Memory B cell (primary cell): ENCODE measurements at places on chromosomes 16 and 17.

GRCh38 chr17:82399601-82400101, 18.5 kb upstream of the HEXD start:
- no peak for DNase-seq
- H3K4me3 ChIP-seq, result no peak overlapping the region
- peaks cover 5% of the 10 kb centered on the region for H3K4me1 ChIP-seq
- no peaks in the 10 kb centered on the region for H3K27me3 ChIP-seq
- H3K36me3 ChIP-seq, result peaks cover 19% of the 10 kb centered on the region

GRCh38 chr17:67569873-67570272, 147.9 kb upstream of the NOL11 start:
- peaks cover 28% of the 10 kb centered on the region for H3K4me1 ChIP-seq
- H3K27ac ChIP-seq, result no peak overlapping the region
- peaks cover 9% of the 10 kb centered on the region for H3K27me3 ChIP-seq
- peaks cover 7% of the 10 kb centered on the region for H3K36me3 ChIP-seq

GRCh38 chr17:79970576-79971068, 65.0 kb downstream of the TBC1D16 start:
- H3K27me3 ChIP-seq, result peaks cover 3% of the 10 kb centered on the region
- peaks cover 23% of the 10 kb centered on the region for H3K4me1 ChIP-seq
- no peak overlapping the region for H3K27ac ChIP-seq
- peak; percentile 53 for DNase-seq

DNA sequence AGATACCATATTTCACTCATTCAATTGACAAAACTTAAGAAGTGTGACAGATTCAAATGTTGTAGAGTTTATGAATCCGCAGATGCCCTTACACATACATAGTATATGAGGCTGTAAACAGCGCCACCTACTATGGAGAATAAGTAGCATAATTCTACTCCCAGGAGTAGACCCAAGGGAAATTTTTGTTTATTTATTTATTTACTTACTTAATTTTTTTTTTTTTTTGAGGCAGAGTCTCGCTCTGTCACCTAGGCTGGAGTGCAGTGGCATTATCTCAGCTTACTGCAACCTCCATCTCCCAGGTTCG, 35.5 kb downstream of the GAN start:
- no peak overlapping the region for H3K27ac ChIP-seq
- no peak for DNase-seq
- no peaks in the 10 kb centered on the region for H3K4me1 ChIP-seq
- H3K27me3 ChIP-seq, result no peaks in the 10 kb centered on the region
- peaks cover 23% of the 10 kb centered on the region for H3K36me3 ChIP-seq

- peaks cover 6% of the 10 kb centered on the region for H3K4me1 ChIP-seq
- DNase-seq, result no peak
- H3K27me3 ChIP-seq, result no peaks in the 10 kb centered on the region
- H3K36me3 ChIP-seq, result peaks cover 67% of the 10 kb centered on the region
- H3K4me3 ChIP-seq, result no peak overlapping the region
Measured at GRCh38 chr16:56382901-56383355, 42.4 kb downstream of the AMFR start.

GRCh38 chr16:35431829-35432663, 1972.6 kb downstream of the TP53TG3F start:
- no peaks in the 10 kb centered on the region for H3K27me3 ChIP-seq
- DNase-seq, result no peak
- no peak overlapping the region for H3K27ac ChIP-seq

- H3K27ac ChIP-seq, result no peak overlapping the region
- no peaks in the 10 kb centered on the region for H3K27me3 ChIP-seq
- H3K4me3 ChIP-seq, result no peak overlapping the region
- DNase-seq, result no peak
Measured at GRCh38 chr16:23615805-23616204, 19.7 kb upstream of the NDUFAB1 start.

- H3K27ac ChIP-seq, result no peak overlapping the region
- H3K27me3 ChIP-seq, result no peaks in the 10 kb centered on the region
- no peaks in the 10 kb centered on the region for H3K36me3 ChIP-seq
- no peak for DNase-seq
- no peaks in the 10 kb centered on the region for H3K4me1 ChIP-seq
- no peak overlapping the region for H3K4me3 ChIP-seq
Measured at GRCh38 chr16:53559270-53559951, 56.4 kb upstream of the AKTIP start.

DNA sequence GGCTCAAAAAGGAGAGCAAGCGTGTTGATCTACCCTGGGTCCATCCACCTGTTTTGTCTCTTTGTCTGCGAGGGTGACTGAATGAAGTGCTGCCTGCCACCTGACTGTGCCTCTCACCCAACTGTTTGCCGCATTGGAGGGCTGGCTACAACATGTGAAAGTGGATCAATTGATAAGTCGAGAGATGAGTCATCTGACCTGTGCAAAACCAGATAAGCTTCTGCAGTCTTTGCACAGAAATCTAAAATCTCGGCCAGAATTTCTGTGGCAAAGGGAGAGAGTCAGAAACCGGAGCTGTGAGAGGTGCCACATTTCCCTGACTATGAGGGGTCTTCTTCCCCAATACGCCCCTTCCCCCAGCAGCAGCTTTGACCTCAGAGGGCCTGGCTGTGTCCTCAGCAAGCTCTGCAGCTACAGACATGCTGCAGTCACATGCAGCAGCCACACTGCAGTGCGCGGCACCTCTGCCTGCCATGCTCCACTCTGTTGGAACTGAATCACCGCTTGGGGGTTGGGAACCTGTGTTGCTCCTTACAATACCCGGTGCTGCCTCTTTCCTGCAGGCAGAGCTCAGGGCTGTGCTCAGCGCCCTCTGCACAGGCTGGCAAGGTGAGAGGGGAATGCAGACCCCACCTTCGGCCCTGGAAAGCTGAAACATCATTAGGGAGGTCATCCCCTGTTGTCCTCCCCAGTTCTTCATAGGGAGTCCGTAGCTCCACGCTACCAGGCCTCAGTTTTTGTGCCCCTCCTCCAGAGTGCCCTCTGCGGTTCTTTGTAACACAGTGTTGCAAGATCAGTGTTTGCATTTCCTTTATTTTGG, 16.2 kb upstream of the HAS3 start:
- H3K36me3 ChIP-seq, result peaks cover 13% of the 10 kb centered on the region
- no peak for DNase-seq
- no peaks in the 10 kb centered on the region for H3K4me1 ChIP-seq
- H3K4me3 ChIP-seq, result no peak overlapping the region

DNA sequence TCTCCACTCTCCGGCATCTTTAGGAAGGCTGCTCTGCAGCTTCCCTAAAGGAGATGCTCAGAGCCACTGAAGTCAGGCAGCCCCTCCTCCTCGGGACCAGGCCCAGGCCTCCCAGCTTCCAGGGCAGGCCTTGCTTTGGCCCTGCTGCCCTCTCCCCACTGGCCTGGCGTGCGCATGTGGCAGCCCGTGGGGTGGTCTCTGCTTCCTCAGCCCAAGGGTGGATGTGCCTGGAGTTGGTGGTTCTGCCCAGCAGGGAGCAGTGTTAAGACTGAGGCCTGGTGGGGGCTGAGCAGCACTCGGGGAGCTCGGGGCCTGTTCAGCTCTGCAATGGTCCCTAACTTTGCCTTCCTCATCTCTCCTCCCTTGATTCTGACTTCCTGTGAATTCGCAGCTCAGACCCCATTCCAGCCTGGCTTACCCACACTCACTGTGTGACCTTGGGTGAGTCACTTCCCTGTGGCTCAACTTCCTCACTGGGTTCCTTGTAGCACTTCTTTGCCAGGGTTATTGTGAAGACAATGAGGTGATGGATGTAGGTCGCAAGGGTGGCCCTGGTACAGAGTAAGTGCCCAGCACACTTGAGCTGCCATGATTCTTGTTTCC, 63.2 kb downstream of the NKD1 start:
- H3K4me3 ChIP-seq, result no peak overlapping the region
- H3K36me3 ChIP-seq, result no peaks in the 10 kb centered on the region
- H3K27me3 ChIP-seq, result peaks cover 10% of the 10 kb centered on the region
- no peak overlapping the region for H3K27ac ChIP-seq

DNA sequence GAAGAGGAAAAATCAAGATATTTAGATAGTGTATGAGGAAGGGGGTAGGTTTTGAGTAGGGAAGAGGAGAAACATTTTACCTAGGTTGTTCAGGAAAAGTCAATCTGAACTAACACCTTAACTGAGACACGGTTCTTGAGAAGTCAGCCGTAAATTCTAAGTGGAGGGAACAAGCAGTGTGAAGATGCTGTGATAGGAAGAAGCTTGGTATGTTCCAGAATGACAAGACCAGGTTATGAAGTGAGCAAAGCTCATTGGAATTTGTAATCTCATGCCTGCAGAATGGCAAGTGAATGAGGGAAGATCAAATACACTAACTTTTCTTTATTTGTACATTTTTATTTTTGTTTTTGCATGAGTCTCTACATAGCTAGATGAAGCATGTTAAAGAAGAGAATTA, 307.6 kb downstream of the ZFHX3 start:
- no peak overlapping the region for H3K4me3 ChIP-seq
- H3K27ac ChIP-seq, result no peak overlapping the region
- no peak for DNase-seq
- no peaks in the 10 kb centered on the region for H3K4me1 ChIP-seq
- H3K36me3 ChIP-seq, result no peaks in the 10 kb centered on the region
- no peaks in the 10 kb centered on the region for H3K27me3 ChIP-seq

DNA sequence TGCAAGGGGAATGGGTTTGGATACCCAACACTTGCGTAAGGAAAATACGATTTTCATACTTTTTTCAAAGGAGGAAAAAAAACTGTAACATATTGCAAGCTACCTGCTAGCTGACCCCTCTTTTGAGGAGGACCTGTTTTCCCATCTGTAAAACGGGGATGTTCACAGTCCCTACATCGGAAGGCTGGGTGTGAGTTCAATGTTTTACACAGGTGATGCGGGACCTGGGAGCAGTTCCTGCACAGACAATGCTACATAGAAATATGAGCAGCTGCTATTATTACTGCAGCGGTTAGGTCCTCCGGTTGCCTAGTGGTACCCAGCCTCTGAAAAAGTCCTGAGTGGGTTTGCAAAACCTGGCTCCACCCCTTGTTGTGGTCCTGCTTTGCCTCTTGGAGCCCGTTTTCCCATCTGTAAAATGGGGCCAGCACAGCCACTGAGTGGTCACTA, 3.5 kb downstream of the SOCS1 start:
- H3K27ac ChIP-seq, result peak overlapping the region; percentile 75
- H3K4me3 ChIP-seq, result no peak overlapping the region
- no peak for DNase-seq
- H3K27me3 ChIP-seq, result no peaks in the 10 kb centered on the region
- peaks cover 2% of the 10 kb centered on the region for H3K36me3 ChIP-seq
- peaks cover 21% of the 10 kb centered on the region for H3K4me1 ChIP-seq

GRCh38 chr17:44970136-44970741, 2.1 kb upstream of the C1QL1 start:
- peaks cover 23% of the 10 kb centered on the region for H3K4me1 ChIP-seq
- DNase-seq, result no peak
- no peak overlapping the region for H3K27ac ChIP-seq
- H3K4me3 ChIP-seq, result peak overlapping the region; percentile 67
- peaks cover 26% of the 10 kb centered on the region for H3K27me3 ChIP-seq

DNA sequence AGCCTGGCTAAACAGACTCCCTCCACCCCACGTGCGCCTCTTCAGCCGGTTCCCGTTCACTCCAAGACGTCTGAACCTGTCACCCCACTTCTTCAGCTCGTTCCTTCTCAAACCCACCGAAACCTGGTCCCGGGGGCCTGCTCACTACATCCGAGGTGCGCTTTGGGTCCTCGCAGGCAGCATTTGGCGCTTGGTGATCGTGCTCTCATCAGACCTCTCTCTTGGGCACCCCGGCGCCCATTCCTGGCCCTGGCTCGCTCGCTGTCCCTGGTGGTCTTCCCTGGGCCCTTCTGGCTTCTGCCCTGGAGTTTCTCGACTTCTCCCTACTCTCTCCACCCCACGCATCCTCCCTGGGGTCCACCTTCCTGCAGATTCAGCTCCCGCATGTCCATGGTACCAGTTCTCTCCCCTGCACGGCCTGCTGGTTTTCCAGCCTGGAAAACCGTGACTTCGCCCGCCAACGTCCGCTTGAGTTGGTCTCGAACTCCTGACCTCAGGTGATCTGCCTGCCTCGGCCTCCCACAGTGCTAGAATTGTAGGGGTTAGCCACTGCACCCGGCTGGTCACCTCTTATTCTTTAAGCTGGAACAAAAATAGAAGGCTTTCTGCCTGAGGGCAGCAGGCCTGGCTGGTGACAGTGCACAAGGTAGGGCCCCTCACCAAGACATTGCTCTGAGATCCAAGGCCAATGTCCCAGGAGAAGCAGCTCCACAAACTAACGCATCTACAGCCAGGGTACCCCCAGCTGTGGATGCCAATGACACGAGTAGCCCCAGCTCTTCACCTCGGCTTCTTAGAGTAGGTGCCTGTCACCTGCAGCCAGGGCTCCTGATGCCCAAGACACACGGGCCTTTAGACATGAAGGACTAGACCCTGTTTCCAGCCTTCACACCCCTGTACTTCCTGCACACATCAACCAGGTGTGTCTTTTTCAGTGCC, 1.1 kb upstream of the MEAK7 start:
- H3K4me1 ChIP-seq, result peaks cover 36% of the 10 kb centered on the region
- peaks cover 2% of the 10 kb centered on the region for H3K36me3 ChIP-seq
- H3K4me3 ChIP-seq, result peak overlapping the region; percentile 90
- H3K27ac ChIP-seq, result peak overlapping the region; percentile 83
- H3K27me3 ChIP-seq, result no peaks in the 10 kb centered on the region
- no peak for DNase-seq

DNA sequence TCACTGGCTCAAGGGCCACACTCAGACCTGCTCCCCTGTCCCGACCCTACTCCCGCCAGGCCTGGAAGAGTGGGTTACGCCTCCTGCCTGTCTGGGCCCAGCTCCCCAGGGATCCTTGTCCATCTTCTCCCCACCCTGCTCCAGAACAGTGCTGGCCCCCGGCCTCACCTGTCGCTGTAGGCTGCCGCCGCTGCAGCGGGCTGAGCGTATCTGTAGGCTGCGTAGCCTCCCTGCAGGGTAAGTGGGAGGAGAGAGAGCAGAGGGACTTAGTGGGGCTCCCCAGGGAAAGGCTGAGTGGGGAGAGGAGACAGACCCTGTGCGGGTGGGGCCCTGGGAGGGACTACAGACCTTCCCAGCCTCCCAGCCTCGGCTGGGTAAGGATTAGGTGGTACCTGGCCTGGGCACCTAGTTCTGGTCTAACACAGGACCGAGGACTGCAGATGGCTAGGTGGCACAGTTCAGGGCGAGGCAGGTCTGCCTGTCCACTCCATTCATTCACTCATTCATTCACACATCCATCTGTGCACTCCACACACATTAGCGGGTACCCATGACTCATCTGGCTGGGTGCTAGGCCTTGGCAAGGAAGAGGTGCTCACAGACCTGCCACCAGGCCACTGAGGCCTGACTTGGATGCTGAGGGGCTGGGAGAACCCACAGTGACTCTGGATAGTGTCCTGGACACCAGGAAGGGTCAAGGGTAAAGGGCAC, 20.9 kb downstream of the ENGASE start:
- peaks cover 28% of the 10 kb centered on the region for H3K27me3 ChIP-seq
- no peak overlapping the region for H3K4me3 ChIP-seq
- DNase-seq, result no peak
- H3K27ac ChIP-seq, result no peak overlapping the region
- no peaks in the 10 kb centered on the region for H3K36me3 ChIP-seq
